ENCODE measurements at places on chromosomes 1 and 21.

DNA sequence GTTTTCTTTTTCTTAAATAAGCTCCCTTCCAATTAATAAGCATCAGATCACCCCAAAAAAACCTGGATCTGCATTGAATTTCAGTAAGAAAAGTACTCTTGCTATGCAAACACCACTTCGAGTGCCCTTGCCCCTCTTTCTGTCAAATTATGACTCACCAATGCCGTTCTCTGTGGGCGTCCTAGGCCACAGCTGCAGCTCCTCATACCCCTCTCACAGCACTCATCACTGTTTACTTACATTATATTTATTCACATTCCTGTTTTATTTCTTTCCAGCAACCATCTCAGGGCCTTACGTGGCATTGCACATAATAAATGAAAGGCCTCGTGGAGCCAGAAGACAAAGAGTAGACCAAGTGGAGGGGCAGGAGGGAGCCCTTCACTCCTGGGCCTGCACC is 99.1 kb upstream of the CTTNBP2NL start:
- DNase-seq = peak; percentile 49

- no peak for DNase-seq
Observed at GRCh38 chr21:36663033-36663855, 35.7 kb upstream of the SIM2 start.

DNA sequence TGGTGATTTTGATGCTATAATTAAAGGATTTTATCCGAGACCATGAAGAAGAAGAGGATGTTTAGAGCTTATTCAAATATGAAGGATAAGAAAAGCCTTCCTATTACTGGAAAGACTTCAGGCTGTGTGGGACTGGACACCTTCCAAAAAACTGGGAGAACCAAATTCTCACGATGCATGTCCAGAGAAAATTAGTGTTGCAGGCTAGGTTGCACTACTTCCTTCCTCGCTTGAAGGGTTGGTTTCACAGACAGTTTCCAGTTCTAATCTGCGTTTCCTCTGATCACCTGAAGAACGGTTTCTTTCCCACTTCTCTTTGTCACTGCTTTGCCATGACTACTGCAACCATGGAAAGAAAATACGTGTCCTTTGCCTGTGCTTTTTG is 2.0 kb downstream of the MTARC2 start:
- DNase-seq = peak; percentile 88

GRCh38 chr1:30665216-30666010 is 58.0 kb downstream of the MATN1 start:
- DNase-seq = no peak

DNA sequence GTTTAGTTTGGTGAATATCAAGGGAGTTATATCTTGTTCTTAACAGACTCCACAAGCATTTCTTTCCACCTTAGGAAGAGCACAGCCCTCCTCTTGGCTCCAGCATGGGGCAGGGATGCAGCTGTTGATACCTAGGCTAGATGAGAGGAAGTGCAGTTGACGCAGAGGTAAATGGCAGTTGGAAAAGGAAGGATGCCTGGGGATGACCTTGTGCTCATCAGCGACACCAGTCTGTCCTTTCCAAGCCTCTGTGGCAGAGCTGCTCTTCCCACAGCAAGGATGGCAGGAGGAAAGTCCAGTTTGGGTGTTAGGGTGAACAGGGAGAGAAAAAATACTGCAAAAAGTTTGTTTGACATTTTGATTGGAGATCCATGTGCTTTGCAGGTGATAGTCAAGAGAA is 6.2 kb downstream of the PROX1 start:
- no peak for DNase-seq

- no peak for DNase-seq
Observed at GRCh38 chr1:161017756-161018630, 3.0 kb downstream of the F11R start.

DNA sequence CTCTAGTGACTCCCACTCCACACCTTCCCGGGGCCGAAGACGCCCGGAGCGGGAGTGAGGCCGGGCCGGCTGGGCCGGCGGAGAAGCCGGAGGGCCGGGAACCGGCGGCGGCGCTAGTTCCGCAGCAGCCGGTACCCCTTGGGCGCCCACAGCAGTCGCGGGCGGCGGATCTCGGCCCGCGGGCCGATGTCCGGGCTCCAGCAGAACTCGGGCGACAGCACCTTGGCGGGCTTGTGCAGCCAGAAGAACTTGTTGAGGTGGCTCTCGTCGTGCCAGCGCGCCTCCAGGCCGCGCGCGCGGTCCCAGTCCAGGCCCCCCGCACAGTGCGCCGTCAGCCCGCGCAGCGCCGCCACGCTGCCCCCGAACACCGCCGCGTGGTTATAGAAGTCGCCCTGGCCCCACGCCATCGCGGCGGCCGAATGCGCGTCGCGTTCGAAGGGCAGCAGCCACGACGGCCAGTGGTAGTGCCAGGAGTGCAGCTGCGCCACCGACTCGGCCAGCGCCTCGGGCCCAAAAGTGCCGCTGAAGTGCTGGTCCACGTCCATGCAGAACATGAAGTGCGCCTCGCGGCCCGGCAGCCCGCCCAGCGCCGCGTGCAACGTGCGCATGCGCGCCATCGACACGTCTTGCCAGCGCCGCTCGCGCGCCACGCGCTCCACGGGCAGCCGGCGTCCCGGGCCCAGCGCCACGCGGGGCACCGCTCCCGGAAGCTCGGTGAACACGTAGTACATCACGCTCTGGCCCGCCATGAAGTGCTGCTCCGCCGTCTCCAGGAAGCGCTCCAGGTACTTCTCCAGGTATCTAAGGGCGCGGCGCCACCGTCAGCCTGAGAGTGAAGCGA is 14.0 kb downstream of the A3GALT2 start:
- DNase-seq = peak; percentile 66

GRCh38 chr1:173549813-173550212 is 53.1 kb downstream of the SLC9C2 start:
- no peak for DNase-seq
